NCI-H510A (cell line): ENCODE measurements at places on chromosomes 7 and 10.

GRCh38 chr10:62354916-62355315, 19.3 kb upstream of the ZNF365 start:
- DNase-seq, result no peak

DNA sequence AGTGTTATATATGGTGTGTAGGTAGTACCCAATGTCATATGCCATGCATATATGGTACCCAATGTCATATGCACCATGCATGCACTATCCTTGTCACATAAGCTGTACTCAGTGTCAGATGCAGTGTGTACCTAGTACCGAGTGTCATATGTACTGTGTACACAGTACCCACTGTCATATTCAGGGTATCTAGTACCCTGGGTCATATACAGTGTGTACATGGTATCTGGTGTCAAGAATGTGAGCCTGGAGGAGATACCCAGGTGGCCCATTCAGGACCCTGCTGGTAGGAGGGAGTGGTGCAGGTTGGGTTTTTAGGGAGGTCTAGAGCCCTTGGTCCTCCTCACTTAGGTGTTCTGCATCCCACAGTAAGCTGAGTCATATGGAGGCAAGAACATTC, 1.8 kb downstream of the ZMYND11 start:
- peak; percentile 8 for DNase-seq

DNA sequence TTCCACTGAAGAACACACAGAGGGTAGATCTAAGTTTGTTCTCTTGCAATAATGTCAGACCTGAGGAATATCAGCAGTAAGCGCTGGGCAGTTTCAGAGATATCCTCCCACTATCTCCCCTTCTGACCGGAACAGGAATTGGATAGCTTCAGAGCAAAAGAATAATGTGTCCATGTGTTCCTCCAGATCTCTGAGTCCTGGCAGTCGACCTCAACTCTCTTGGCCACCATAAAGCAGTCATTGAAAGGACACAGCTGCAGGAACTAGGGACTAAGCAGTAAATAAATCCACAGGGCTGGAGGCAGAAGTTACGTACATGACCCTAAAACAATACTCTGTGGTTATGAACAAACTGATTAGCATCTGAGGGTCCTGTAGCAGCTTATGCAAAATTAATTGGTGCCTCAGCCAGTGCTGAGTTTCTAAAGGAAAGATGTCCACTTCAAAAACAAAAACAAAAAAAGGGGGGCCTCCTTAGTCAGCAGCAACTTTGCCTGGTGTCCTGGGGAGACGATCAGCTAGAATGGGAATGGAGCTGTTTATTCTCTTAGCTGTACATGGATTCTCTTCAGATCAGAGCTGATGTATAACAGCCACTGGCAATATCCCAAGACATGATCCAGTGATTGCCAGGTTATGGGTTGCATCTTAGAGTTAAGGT, 6.4 kb upstream of the PRTFDC1 start:
- DNase-seq, result no peak

- no peak for DNase-seq
These were observed 1.1 kb downstream of the AHR start for GRCh38 chr7:17299483-17299991.

- DNase-seq, result no peak
These were observed 2.2 kb downstream of the MAFK start for GRCh38 chr7:1532456-1533254.

GRCh38 chr7:157596881-157597280, 260.1 kb downstream of the DNAJB6 start:
- no peak for DNase-seq

DNA sequence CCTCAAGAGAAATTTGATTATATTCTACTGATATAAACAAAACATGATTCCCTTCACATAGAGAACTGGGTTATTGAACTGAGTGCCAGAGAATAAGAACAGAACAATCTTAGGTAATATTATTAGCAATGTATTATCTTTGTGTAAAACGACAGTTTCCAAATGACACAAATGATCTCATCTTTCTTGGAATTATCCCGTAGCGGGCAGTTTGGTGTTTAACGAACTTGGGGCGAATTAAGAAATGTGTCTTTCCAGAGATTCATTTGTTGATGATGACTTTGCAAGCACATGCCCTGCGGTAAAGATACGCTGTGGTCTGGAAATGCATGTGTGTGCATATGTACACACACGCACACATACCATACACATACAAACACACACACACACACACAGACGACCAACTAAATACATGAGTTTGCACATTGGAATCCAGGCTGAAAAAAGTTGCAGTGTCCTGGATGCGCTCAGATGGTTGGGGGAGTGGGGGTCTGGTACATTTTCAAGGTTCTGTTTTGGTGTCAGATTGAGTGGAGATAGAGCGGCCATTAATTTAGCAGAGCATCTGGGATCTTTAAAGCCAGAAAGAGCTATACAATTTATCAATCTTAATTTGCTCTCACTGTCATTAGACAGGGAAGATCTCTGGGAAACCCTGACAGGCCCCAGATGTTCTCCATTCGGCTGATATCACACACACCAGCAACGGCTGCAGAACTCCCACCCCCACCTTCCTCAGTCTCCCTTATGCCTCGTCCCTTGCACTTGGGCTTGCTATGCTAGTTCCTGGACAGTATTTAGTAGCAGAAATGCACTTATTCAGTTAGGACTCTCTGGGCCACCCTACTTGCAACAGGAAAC, 112.4 kb upstream of the FAM171A1 start:
- no peak for DNase-seq

DNA sequence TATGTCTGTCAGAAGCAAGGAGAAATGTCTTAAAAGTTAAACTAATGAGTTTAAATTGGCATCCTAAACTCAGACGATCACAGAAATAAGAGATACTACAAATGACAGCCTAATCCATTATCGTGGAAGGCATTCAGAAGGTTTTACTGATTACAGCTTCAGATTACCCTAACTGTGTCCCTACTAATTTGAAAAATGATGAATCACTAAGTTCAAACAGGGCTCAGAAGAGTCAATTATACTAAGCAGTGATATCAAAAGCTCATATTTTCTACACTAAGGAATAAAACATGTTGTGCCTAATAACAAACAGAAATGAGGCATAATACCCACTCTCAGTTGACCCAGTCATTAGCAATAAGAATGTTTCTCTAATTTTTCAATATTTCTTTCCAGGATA, 152.0 kb upstream of the NRBF2 start:
- DNase-seq, result no peak

DNA sequence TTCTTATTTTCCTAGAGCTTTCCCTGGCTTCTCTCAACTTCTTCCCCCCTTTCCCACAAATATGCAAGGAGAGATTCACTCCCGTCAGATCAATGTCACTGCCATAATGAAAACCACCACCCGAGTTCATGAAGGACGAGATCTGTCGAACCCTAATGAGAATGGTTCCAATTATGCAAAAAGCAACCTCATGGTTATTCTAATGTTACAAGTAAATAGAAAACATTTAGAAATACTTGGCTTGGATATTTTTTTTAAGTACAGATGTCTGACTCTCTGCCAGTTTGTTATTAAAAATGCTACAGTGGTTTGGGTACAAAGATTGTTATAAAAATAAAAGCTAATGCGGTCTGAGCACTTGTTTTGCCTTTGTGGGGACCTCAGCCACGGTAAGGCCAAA, 25.9 kb upstream of the EMX2 start:
- no peak for DNase-seq

DNA sequence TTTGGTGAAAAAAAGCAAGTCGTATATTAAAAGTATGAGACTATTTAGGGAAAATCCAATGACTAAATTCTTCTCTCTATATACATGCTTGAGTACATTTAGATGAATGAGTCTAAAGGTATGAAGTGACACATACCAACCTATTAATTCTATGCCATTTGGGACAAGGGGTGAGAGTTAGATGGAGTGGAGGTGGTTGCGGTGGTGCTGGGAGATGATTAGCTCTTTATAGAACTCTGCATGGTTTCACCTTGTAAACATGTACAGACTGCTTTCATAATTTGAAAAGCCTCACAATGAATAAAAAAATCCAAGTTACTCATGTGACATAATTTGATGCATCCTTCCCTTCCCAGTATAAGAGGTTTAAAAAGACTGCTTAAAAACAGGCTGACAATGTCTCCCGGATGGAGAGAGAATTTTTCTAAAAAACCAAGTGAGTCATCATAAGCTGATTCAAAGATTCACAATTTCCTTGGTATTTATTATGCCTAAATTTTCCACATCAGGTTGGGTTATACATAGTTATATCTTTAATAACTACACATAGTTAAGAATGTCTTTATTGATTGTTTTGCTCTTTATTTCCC, 572.8 kb downstream of the REEP3 start:
- no peak for DNase-seq

DNA sequence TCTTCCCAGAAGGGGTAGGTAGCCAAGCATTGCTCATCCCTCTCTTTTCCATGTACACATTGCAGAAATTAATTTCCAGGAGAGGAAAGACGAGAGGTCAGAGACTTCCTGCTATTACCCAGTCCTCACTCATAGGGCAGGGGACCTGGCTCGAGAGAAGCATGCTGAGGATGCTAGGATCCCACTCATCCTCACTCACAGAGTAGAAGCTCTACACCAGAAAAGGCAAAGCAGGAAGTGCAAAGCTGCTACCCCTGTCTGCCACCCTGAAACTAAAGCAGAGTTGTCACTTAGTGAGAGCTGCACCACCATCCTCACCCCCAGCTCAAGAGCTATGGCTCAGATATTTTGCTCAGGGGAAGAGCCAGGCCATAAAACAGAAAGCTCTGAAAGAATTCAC, 9.9 kb downstream of the OR9A2 start:
- DNase-seq, result no peak

- DNase-seq, result no peak
These were observed 16.4 kb downstream of the ITPRIP start for GRCh38 chr10:104321725-104322415.

DNA sequence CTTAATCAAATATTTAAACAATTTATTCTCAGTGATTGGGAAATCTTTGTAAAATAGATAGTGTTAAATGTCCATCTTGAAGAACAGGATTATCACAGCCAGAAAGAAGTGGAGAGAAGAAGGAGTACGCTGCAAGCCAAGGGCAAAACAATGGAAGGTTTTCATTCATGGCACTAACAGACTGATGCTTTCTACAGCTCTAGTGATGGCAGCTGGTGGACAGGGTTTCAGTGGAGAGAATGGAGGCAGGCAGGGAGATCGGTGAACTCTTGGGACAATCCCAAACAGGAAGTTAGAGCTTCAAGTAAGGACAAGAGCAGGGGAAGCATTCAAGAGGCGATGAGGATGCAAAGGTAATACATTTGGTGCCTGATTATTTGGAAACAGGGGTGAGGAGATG, 207.0 kb downstream of the JAZF1 start:
- no peak for DNase-seq

DNA sequence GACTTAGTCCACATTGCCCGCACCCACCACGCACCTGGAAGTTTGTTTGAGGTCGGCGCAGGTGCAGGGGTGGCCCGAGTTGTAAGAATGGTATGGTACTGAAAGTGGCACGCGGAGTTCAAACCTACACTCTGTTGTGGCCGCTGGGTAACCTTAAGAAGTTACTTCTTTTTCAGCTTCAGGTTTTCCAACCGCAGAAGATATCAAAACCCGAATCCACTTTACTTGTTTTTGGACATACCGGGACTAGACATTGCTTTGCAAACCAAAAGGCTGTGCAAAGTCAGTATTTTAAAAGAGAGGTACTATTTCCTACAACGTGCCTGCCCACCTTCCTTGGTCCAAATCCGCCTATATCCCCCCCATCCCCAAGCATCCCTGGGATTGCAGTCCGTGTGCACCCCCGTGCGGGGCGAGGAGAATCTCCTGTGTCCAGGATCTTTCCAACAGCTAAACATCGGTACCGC, 1.0 kb downstream of the IGFBP3 start:
- DNase-seq, result no peak

- no peak for DNase-seq
These were observed 224.2 kb upstream of the AUTS2 start for GRCh38 chr7:69374044-69374425.

DNA sequence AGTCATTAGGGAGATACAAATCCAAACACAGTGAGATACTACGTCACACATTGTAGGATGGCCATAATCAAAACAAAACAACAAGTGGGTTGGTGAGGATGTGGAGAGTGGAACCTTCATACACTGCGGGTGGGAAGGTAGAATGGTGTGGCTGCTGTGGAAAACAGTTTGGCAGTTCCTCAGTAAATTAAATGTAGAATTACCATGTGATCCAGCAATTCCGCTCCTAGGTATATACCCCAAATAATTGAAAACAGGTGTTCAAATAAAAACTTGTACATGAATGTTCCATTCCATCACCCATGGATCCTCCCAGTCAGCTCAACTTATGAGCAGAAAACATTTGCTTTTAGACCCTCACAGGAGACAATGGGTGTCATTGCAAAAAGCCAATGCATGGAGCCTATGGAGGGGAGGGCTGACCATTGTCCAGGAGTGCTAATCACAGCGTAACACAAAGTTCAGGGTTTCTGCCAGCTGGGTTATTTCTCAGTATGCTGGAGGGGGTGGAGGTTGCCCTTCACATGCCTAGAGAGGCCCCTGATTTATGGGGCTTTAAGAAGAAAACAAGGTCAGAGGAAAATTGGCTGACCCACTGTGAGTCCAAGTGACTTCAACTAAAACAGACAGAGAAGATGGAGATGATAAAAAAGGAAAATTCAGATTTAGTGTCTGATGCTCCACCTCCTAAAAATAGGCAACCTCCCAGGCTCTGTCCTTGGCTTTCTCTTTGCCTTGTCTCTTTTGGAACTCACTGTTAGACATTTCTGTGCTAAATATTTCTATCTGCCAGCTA, 124.1 kb downstream of the WDR11 start:
- DNase-seq, result no peak

DNA sequence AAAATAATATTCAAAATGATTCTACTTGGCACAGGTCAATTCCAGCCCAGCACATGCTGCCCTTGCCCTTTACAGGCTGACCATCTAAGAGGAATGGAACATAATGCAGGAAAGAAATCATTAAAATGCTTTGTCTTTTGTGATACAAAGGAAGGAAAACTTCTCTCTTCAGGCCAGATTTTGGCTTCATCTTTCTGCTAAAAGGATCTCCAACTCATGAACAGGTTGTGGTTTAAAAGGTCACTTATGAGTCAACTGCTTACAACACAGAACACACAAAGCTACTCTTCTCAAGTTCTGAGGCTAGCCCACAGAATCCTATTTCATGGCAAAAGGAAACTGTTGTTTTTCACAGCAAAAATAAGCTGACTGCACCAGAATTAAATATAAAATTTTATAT, 197.1 kb downstream of the DOCK4 start:
- DNase-seq, result no peak

GRCh38 chr10:92305133-92306072, 14.4 kb downstream of the MARCHF5 start:
- no peak for DNase-seq

GRCh38 chr7:136180984-136181383, 203.8 kb upstream of the MTPN start:
- no peak for DNase-seq
